Activated T-helper 1 cell treated with Interleukin-2 at 50 U/mL for 16 hours (primary cell): ENCODE measurements at places on chromosomes 2 and 18.

GRCh38 chr2:219596954-219597551 is 604 bp upstream of the STK11IP start:
- no peak for DNase-seq

- DNase-seq, result no peak
These were observed 939.5 kb downstream of the ERBB4 start for GRCh38 chr2:211599146-211599545.

- DNase-seq, result no peak
These were observed 56.4 kb downstream of the NPAS2 start for GRCh38 chr2:100876231-100876860.

DNA sequence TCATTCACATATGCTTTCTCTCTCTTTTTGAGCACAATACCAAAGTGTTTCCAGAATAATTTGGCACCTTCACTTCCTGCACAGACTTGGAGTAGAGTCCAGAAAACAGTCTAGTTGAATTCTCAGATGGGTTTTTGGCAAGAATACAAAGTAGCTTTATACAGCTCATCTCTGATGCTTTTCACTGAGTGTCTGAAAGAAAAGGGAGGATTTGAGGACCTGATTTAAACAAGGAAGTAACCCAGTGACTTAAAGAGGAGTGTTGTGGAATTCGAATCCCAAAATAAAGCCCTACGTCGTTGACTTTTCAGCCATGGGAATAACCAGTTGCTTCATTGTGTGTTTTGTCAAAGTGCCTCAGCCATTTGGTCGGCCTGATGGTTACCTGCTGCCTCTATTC is 31.8 kb downstream of the METAP1D start:
- DNase-seq, result no peak

- DNase-seq, result no peak
These were observed 4.4 kb upstream of the NEU4 start for GRCh38 chr2:241804326-241805229.

DNA sequence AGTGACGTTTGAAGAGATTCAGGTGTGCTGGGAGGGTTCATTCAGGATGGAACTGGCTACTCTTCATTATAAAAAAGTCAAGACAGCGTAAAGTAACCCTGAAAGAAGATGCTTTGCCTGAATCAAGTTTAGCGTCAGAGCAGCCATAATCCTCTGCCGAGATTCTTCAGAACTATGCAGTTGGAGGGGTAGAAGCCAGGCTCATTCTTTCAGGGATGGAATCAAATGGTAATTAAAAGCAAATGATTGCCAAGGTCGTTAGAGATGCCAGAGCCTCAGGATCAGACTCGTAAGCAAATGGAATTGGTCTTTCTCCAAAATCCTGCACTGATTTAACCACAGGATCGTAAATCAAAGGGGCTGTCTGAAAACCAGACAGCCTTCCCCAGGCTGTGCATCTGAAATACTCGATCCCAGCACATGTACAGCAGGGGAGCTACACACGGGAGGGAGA is 21.9 kb downstream of the APCDD1 start:
- no peak for DNase-seq

- DNase-seq, result no peak
These were observed 135.0 kb upstream of the ARL4C start for GRCh38 chr2:234631646-234632514.

GRCh38 chr2:219205165-219205538 is 1.4 kb upstream of the ZFAND2B start:
- DNase-seq, result no peak

GRCh38 chr2:149152469-149152953 is 114.0 kb downstream of the LYPD6B start:
- no peak for DNase-seq

- DNase-seq, result no peak
These were observed 64.0 kb upstream of the POMC start for GRCh38 chr2:25232248-25232825.

DNA sequence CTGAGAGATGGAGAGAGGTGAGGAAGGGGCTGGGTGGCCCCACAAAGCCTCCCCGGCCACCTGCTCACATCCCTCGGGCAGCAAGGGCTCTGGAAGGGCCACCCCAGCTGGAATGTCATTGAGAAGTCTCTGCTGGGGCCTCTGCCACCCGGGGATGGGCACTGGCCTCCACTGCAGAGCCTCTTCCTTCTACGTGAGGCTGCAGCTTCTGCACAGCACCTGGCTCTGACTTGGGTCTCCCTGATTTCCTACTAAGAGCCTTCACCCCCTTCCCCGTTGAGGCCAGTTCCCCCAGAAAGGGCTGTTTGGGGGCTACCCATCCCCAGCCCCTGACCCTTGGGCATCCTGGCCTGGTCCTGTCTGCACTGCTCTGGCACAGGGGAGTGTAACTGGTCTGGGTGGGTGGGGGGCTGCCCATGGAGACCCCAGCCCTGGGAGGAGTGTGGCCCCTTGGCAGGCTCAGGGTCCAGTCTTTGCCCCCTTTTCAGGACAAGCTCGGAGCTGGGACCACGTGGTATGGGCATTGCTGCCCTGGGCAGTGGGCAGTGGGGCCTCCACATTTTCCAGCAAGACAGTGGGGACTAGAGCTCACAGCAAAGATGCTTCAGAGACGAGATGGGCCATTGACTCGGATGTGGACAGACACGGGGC is 5.6 kb downstream of the PDCD1 start:
- DNase-seq, result no peak

- no peak for DNase-seq
These were observed 50.4 kb downstream of the CYRIA start for GRCh38 chr2:16615246-16615645.

DNA sequence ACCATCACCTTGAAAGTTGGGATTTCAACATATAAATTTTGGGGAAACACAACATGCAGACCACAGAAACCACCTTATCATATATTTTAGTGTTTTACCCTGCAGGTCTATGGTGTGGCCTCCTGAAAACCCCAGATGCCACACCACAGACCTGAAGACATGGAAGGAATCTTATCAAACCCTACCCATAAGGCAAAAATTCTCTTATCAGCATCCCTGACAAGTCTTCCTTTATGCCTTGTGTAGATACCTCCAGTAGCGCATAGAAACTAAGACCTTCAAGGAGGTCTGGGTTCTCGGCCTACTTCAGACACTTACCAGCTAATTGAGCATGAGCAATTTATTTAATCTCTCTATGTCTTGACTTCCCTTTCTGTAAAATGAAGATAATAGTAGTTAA is 59.1 kb upstream of the SLC14A2 start:
- no peak for DNase-seq

GRCh38 chr2:209380293-209380692 is 43.6 kb upstream of the MAP2 start:
- DNase-seq, result no peak
